ENCODE measurements at places on chromosomes 7 and 10.

- no peak for DNase-seq
Observed at GRCh38 chr7:5636914-5637313, 144.5 kb downstream of the RNF216 start.

- DNase-seq, result no peak
Observed at GRCh38 chr7:159032322-159032721, 112.3 kb downstream of the VIPR2 start.

- DNase-seq, result no peak
Observed at GRCh38 chr10:113858541-113858940, 4.1 kb downstream of the NHLRC2 start.

DNA sequence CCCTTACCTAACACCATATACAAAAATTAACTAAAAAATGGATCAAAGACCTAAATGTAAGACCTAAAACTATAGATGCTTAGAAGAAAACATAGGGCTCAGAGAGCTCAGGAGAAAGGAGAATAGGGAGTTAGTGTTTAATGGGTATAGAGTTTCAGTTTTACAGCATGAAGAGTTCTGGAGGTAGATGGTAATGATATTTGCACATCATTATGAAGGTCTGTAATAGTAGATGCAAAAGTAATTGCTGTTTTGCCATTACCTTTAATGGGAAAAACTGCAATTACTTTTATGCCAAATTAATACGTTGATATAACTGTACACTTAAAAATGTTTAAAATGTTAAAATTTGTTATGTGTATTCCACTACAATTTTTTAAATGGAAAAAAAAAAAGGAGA, 39.2 kb upstream of the NANOS1 start:
- DNase-seq, result no peak

DNA sequence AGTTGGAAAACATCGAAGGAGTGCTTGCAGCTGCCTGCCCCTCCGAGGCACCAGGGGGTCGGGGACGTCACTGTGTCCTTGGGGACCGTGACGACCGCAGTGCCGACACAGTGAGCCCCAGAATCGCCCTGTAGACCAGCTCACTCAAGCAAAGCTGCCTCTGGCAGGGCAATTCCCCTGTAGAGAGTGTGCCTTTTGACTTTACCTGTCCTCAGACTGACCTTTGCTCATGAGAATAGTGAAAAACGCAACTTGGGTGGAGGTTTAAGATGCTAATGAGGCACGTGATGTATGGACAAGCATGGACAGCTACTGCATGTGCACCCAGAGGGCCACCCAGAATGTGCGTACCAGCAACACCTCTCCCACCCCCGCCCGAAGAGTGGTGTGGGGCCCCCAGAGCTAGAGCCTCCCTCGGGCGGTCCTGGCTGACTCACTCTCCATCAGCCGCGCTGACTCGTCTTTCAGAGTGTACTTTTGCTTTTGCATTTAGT, 271.9 kb downstream of the ADARB2 start:
- no peak for DNase-seq

DNA sequence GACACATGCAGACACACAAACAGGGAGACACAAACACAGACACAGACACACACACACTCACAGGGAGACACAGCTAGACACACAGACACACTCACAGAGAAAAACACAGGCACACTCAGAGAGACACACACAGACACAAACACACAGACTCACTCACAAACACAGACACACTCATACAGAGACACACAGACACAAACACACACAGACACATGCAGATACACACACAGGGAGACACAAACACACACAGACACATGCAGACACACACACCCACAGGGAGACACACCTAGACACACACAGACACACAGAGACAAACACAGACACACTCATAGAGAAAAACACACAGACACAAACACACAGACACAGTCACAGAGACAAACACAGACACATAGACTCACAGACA, 67.9 kb downstream of the ADARB2 start:
- DNase-seq, result no peak

DNA sequence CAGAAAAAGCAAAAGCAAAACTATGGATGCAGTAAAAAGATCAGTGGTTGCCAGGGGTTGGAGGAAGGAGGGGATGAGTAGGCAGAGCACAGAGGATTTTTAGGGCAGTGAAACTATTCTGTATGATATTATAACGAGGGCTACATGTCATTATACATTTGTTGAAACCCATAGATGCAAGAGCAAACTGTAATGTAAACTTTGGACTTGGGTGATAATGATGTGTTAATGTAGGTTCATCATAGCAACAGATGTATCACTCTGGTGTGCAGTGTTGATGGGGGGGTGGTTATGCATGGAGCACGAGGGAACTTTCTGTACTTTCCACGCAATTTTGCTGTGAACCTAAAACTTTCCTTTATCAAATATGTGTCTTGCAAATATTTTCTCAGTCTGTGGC, 23.2 kb downstream of the SLK start:
- no peak for DNase-seq

DNA sequence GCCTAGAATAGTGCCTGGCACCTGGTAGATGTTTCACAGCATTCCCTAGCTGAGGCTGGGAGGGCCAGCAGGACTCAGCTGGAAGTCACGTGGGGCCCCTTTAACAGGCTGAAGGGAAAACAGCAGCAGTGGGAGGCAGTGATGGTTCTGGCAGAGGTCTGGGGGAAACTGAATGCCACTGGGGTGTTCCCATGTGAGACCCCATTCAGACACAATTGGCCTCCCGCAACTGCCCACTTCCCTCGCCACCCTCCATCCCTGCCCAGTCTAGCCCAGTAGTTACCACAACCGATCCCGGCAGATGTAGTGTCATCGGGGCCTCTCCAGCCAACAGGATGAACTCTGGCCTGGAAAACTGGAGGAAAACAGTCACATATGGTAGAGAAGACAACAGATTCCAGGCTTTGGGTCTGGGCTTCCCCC, 38.3 kb downstream of the FRMPD2 start:
- no peak for DNase-seq

DNA sequence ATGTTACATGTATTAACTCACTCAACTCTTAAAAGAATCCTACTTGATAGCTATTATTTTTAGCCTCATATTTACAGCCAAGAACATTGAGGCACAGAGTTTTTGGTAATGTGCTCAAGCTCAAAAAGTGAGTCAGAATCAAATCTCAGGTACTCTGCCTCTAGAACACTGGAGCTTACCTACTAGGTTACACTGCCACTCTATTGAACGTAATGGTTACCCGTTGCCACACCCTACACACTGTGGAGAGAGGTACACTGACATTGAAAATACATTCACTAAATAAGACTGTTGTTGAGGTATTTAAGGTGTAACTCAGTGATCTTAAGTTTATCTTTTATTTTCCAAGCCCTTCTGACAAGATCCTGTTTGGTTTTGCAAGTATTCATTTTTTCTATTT, 17.9 kb downstream of the SLC26A3 start:
- DNase-seq, result no peak

GRCh38 chr10:3786295-3787015, 1.4 kb upstream of the KLF6 start:
- DNase-seq, result no peak

DNA sequence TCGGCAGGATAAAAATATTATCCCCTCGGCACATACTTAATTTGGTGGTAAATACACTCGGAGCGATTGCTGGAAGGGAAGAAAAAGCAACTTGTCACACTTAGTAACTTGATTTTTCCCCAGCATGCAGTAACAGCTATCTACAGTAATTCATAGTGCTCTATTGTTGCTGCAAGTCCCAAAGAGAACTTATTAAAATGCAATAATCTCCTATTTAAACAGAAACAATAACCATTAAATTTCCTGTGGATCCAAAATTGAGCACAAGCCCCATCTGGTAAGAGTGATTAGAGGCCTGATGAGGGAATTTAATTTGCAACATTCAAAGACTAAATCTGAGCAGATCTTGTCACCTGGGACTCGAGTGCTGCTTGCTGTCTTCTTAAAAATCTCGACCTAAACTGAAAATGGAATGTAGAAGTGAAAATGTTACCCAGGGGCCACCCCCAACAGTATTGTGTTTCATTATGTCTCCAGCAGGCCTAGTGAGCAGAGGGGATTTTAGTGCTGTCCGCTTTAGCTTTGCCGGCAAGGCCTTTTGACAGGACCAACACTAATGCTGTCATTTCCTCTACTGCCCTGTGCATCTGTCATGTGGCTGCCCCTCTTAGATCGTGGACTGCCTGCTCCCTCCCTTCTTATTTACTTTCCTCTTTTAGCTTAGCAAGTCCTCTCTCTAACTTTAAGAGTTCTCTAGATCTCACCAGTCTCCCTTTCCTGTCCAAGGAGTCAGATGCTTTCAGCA, 639.7 kb downstream of the AUTS2 start:
- DNase-seq, result no peak

DNA sequence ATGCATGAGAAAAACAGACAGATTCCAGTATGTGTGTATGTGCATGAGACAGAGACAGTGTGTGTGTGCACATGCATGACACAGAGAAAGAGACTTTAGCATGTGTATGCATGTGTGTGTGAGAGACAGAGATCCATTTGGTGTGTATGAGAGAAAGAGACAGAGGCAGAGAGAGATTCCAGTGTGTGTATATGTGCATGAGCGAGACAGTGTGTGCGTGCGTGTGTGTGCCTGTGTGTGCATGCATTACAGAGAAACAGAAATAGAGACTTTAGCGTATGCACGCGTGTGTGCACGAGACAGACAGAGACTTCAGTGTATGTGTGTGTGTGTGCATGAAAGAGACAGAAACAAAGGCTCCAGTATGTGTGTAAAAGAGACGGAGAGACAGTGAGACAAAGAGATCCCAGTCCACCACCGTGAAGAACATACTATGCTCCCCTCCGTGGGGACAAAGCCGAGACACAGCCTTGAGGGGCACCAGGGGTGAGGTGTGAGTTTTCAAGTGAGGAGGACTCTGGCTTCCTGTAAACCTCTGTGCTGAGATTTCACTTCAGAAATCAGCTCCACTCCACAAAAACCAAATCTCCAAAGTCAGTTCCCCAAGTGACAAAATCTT, 188.9 kb downstream of the GRID1 start:
- DNase-seq, result no peak

- DNase-seq, result no peak
Observed at GRCh38 chr7:117308891-117309290, 14.0 kb downstream of the WNT2 start.

- DNase-seq, result no peak
Observed at GRCh38 chr7:625376-625971, 101.0 kb upstream of the DNAAF5 start.

GRCh38 chr10:60732807-60733516, 45.3 kb upstream of the CDK1 start:
- DNase-seq, result no peak

- DNase-seq, result no peak
Observed at GRCh38 chr10:122477436-122477835, 16.1 kb downstream of the HTRA1 start.

GRCh38 chr10:56623064-56623463, 262.0 kb upstream of the ZWINT start:
- DNase-seq, result no peak

GRCh38 chr7:99457650-99458493, 8.1 kb downstream of the ATP5MF start:
- DNase-seq, result no peak

- DNase-seq, result no peak
Observed at GRCh38 chr7:138196971-138197896, 121.0 kb downstream of the AKR1D1 start.

DNA sequence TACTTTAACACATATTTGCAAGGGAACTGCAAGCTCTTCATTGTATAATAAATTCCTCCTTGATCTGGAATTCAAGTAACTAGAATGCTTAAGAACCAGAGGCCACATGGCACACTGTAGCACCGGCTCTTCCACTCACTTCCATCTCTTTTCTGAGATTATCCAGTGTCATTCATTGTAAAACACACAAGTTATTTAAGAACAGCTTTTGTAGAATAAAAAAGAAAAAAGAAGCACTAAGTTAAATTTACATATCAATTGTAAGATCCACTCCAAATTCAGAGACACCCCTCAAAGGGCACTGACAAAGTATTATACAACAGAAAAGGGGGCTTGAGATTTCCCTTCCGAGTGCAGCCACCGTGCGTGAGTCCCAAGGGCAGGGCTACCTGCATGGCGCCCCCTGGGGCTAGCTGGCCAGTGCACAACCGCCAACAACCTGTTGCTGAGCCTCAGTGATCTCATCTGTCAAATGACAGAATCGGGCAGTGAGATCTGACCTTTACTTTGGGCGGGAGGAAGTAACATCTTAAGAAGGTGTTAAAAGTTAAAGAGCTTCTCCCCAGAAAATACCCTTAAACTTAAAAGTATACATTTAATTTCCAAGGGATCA, 12.5 kb downstream of the GLI3 start:
- DNase-seq, result no peak

- DNase-seq, result no peak
Observed at GRCh38 chr7:36684954-36685353, 39.3 kb downstream of the AOAH start.

DNA sequence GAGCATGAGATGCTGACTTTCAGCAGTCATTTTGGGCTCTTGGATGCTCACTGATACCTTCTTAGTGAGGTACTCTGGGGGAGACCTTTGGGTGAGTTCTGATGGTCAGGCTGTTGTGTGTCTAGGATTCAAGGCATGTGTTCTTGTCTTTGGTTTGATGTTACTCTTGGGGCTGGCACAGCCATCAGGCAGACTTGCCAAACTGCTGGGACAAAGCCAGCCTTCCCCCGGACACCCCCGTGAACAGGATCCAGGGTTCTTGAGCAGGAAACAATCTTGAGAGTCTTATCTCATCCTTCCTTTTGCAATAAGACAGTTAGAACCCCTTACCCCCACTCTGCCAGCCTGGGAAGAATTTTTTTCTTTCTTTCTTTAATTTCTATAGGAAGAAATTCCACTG, 42.2 kb downstream of the SUFU start:
- no peak for DNase-seq

GRCh38 chr10:72158176-72158575, 57.6 kb upstream of the ANAPC16 start:
- no peak for DNase-seq

DNA sequence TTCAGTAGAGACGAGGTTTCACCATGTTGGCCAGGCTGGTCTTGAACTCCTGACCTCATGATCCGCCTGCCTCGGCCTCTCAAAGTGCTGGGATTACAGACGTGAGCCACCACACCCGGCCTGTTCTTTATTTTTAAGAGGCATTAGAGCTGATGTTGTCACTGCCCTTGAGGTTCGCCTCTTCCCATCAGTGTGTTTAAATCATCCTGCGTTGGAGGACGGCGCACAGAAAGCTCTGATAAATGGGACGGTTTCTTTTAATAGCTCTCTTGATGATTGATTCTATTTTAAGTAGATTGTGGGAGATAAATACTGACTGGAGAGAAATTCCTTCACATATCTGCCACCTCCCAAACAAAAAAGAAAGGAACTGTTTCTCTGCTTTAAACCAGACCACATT, 29.0 kb downstream of the UPP1 start:
- DNase-seq, result no peak

- no peak for DNase-seq
Observed at GRCh38 chr10:104209575-104210198, 22.5 kb downstream of the CFAP43 start.

GRCh38 chr7:157394246-157395191, 57.7 kb downstream of the DNAJB6 start:
- no peak for DNase-seq

DNA sequence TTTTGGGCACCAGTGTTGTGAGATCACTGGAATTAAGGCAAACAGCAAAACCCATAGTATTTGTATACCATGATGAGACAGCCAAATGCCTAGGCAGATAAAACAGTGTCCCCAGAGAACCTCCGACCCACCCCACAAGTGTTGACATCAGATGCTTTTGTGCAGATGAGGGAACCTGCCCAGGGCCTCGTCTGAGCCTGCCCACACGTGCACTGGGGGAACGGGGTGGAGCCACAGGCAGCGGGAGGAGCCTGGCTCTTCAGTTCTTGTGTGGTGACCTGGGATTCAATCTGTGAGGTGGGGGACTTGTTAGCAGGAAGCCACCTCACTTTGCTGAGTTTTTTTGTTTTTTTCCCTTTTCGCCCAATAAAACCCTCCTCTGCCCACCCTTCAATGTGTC, 33.4 kb upstream of the OPTN start:
- no peak for DNase-seq

All from KG1 (cell line).